ENCODE measurements at places on chromosomes 11 and 22. TPM values are rescaled to one million over a fixed set of nuclear protein-coding genes. Genes with fewer than 3 reads are reported as not detected.

- H3K27ac ChIP-seq = peak within 1 kb of the TSS; percentile 80
- H3K4me3 ChIP-seq = peak within 1 kb of the TSS; percentile 56
- H3K4me1 ChIP-seq = peaks cover 5% of the 10 kb centered on the region
- H3K27me3 ChIP-seq = no peaks in the 10 kb centered on the region
- H3K36me3 ChIP-seq = peaks cover 3% of the 10 kb centered on the region
These were observed at the start of gene PICK1 for GRCh38 chr22:38056969-38057891. TSS of gene PICK1 (plus strand) at chr22:38057404. CDS start at chr22:38057810, 406 bp downstream.

- H3K27ac ChIP-seq = peak overlapping the region; percentile 65
- peaks cover 11% of the 10 kb centered on the region for H3K4me1 ChIP-seq
- peaks cover 13% of the 10 kb centered on the region for H3K36me3 ChIP-seq
- no peaks in the 10 kb centered on the region for H3K27me3 ChIP-seq
- H3K4me3 ChIP-seq = peak overlapping the region; percentile 45
These were observed 612 bp downstream of the GTSE1 start for GRCh38 chr22:46297151-46297812.

F2 gene
- not detected for total RNA-seq

DNA sequence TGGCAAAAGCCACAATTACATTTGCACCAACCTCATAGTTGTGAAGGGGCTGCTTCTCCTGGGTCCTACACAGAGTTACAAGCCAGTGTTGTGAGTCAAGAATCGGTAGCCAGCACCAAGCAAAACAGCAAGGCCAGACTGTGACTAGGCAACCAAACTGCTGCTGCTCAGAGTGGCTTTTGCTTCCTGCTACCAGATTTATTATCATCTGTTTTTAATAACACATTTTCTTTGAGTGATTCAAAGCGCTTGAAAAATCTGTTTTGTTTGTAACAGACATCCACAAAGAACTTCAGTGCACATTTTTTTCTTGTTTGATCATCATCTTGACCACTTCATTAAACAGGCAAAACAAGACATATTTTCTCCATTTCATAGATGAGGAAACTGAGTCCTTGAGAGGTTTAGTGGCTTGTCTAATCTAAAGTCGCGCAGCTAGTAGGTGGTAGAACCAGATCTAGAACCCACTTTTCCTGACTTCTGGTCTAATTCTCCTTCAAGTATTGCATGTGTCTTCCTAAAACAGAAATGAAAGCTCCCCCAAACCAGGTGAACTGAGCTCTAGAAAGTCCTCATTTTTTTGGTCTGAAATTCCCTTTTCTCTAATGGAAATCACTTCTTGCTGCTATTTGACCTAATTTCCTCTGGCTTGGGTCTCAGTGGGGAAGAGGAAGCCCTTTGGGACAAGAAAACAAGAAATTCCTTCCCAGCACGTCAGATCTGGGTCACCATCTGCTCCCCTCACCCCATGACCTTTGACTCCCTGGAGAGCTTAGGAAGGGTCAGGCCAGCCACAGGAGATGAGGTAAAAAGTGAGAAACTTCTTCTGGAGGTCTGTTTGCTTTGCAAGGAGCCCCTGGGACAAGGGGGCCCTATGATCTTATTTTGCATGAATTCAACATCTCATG, 39.9 kb downstream of the CWC15 start:
- peak overlapping the region; percentile 85 for H3K27ac ChIP-seq
- H3K4me1 ChIP-seq = peaks cover 27% of the 10 kb centered on the region
- no peak overlapping the region for H3K4me3 ChIP-seq
- H3K36me3 ChIP-seq = no peaks in the 10 kb centered on the region

PKDREJ gene
- not detected for total RNA-seq

GRCh38 chr11:88101881-88102597, 73.2 kb downstream of the RAB38 start:
- no peaks in the 10 kb centered on the region for H3K36me3 ChIP-seq
- no peak for DNase-seq
- H3K4me1 ChIP-seq = no peaks in the 10 kb centered on the region
- H3K27ac ChIP-seq = no peak overlapping the region

DNA sequence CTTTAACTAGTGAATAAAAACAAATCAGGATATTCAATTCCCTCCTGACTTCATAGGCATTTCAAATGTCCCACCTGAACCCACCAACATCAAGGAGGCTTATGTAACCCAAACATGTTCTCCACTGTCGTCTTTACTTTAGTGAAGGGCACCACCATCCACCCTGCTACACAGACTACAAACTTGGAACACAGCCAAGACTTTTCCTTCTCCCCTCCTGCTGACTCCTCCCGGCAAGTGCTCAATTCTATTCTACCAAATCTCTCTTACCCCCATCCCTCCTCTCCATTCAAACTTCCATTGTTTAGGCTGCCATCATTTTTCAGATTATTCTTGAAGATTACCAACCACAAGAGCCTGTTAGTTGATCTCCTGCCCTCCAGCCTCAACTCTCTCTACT, 24.3 kb downstream of the SAAL1 start:
- H3K27ac ChIP-seq = no peak overlapping the region
- no peaks in the 10 kb centered on the region for H3K27me3 ChIP-seq

GRCh38 chr11:33273656-33274055, 16.5 kb downstream of the HIPK3 start:
- H3K4me3 ChIP-seq = no peak overlapping the region
- DNase-seq = no peak
- H3K36me3 ChIP-seq = no peaks in the 10 kb centered on the region
- peaks cover 6% of the 10 kb centered on the region for H3K4me1 ChIP-seq
- H3K27ac ChIP-seq = no peak overlapping the region

Data from IMR-90 (cell line).